ENCODE measurements at places on chromosomes 5 and 9.

DNA sequence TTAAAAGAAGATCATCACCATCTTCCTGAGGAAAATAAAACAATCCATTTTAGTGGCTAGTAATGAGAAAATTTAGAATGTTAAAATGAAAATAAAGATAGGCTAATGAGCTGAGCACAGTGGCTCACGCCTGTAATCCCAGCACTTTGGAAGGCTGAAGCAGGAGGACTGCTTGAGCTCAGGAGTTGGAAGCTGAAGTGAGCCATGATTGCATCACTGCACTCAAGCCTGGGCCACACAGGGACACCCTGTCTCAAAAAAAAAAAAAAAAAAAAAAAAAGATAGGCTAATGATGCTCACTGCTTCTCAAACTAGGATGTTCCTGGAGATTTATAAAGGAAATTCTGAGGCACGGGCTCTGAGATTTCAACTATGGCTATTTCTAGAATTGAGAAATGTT lies 50.3 kb downstream of the CPLANE1 start:
- DNase-seq: no peak

- no peak for DNase-seq
These were observed 96.7 kb upstream of the SMIM23 start for GRCh38 chr5:171688696-171689495.

- DNase-seq: no peak
These were observed 131.3 kb upstream of the ARRDC3 start for GRCh38 chr5:91514400-91514799.

GRCh38 chr9:134809292-134809691 lies 71.3 kb upstream of the FCN2 start:
- no peak for DNase-seq

- peak; percentile 0 for DNase-seq
These were observed 566.8 kb upstream of the CYLC2 start for GRCh38 chr9:102428305-102428704.

DNA sequence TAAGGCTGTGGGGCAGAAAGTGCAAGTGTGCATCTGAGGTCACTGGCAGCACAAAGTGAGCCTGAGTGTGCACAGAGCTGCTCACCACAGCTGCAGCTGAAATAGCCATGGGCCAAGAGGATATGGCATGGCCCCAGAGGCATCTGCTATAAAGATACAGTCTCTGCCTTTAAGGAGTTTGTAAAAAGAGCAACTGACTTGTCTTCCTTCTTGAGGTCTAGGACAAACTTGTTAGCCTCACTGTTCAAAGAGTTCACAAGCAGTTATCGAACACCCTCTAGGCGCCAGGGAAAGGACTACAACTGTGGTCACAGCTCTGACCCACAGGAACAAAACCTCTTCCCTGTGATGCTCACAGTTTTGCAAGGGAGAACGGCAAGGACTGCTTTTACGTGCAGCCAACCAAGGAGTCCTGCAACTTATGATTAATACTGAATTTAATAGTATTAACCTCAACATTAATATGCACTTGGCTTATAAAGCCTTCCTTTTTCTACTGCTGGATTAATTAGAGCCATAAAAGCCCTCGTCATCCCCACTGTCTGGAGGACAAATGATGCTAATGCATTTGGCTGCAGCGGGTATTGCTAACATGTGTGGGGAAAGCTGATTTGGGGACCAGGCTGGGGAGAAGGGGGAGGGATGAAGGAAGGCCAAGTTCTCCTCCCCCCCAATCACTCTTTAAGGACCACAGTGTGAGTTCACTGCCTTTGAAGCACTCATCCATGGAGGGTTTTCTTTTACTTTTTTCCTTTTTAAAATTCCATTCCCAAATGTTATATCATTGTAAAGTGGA lies 189.8 kb upstream of the TRIM32 start:
- DNase-seq: peak; percentile 56

- no peak for DNase-seq
These were observed 26.4 kb downstream of the ZNF366 start for GRCh38 chr5:72480841-72481240.

- no peak for DNase-seq
These were observed 427 bp downstream of the PCYOX1L start for GRCh38 chr5:149358294-149358651.

DNA sequence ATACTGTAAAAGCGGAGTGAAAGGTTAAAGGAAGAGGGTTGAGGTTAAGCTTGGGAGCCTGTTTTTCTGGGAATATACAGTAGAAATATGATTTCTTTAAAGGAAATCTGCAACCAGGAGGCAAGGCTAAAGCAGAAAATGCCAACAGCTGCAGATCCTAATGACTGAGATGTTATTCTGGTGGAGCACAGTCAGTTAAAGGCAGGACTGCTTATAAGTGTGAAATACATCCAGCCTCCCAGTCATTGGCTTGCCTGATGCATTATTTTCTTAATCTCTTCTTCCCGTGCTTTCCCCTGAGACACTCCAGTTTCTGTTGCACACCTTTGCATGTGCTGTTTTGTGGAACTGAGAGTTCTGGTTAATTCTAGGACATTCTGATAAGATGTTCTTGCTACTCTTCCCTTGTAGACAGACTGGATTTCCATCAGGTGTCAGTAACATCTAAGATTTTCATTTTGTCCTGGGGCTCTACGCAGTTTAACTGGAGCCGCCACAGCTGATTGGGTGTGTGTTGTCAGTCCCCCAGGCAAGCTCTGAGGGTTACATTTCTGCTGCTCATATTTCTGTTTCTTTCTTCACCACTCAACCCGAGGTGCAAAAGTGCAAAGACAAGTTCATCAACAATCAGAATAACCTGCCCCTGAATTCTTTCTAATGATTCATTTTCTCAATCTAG lies 44.4 kb downstream of the CAST start:
- no peak for DNase-seq

- DNase-seq: no peak
These were observed 74.5 kb upstream of the WWC1 start for GRCh38 chr5:168216989-168217388.

DNA sequence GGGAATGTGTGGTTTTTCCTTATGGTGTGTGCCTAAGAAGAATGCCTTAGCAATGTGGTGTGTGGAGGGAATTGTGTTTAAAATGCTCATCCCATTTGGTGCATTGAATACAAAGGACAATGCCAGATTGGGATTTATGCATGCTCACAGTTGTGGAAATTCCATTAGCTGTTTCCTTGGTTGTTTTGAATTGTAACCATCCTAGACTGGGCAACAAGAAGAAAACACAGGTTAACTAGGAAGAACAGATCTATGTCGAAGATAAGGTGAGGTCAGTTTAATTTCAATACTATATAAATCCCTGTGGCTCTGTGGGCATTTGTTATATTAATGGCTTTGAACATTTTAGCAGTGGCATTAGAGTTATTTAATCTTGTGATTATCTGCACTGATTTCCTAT lies 266.8 kb downstream of the MAT2B start:
- peak; percentile 48 for DNase-seq

- DNase-seq: peak; percentile 49
These were observed 105.5 kb downstream of the PDE6A start for GRCh38 chr5:149838881-149839739.

- no peak for DNase-seq
These were observed 31.1 kb downstream of the PAEP start for GRCh38 chr9:135592625-135593024.

- no peak for DNase-seq
These were observed 46.4 kb downstream of the BARX1 start for GRCh38 chr9:93908591-93909241.

DNA sequence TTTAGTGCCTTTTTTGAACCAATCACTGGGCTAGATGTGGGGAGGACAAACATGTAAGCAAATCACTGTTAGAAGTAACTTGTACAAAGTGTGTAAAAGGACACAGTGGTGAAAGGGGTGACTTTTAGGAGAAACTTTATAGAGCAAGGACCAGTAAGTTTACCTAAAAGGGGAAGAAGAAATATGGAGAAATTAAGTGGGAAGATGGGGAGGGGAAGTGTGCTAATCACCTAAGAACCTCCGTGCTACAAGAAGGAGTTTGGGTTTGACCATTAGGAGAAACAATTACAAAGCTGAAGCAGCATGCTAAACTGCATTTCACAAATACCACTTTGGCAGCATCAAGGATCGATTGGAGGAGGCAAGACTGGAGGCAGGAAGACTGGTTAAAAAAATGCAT lies 17.3 kb downstream of the ITGA1 start:
- no peak for DNase-seq

DNA sequence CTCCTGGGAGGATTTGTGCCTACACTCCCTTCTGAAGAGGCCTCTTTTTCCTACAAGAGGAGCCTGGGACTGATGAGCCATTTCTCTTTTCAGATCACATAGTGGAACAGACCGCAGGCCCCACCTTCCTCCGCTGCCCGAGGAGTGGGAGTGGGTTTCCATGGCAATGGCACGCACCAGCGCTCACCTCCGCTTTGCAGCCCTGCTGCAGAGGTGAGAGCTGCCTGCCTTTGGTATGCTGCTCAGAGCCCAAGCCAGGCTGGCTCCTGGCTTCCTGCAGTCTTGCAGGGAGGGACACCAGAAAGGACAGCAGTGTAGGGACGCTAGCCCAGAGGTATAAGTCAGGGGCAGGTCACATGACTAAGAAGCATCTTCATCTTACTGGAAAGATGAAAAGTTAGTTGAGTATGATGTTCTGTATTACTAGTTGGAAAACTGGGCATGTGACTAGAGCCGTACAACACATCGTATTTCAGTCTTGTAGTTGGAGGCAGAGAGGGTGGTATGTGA lies 12.4 kb downstream of the PTTG1 start:
- DNase-seq: peak; percentile 12

GRCh38 chr5:157574456-157575380 lies 857 bp downstream of the ADAM19 start:
- peak; percentile 49 for DNase-seq

DNA sequence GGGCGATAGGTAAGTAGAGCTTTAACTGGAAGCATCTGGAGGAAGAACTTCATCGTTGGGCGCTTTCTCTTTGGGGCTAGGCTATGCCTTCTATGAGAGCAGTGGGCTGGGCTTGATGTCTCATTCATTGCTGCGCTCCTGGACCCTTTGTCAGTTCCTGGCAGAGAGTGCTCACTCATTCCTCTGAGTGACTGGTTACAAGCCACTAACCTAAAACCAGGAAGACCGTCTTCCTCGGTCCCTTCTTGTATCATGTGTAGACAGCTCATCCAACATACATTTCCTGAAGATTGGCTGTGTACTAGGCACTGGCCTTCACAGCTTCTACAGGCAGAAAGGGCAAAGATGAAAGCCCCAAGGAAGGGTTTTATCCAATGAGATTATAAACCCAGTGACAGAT lies 6.4 kb downstream of the SWI5 start:
- peak; percentile 72 for DNase-seq

DNA sequence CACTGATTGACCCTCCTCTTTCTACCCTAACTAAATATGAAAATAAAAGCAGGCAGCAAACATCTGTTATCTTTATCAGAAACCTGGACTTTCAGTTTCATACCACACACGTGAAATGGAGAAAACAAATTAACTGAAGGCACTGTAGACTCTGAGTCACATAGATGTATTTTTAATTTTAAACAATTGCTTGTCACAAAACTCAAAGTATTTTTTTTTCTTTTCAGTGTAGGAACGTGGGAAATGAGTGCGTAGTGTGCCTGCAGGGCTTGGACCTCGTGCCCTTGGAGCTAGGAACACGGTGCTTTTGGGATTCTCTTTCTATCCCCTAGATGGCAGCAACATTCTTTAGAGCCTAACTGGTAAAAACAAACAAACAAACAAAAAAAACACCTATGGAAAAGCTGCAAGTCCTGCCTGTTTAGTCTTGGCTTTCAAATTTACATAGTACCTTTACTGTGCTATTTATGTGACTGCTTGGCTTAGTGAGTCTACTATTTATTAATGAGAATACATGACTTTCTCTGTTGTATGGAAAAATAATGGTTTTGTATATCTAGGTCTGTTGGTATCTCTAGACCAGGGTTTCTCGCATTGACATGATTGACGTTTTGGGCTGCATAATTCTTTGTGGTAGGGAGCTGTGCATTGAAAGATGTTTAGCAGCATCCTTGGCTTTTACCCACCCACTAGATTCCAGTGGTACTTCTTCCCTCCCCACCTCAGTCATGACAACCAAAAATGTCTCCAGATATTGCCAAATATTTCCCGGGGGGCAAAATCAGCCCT lies 16.8 kb upstream of the ACTBL2 start:
- DNase-seq: peak; percentile 45

DNA sequence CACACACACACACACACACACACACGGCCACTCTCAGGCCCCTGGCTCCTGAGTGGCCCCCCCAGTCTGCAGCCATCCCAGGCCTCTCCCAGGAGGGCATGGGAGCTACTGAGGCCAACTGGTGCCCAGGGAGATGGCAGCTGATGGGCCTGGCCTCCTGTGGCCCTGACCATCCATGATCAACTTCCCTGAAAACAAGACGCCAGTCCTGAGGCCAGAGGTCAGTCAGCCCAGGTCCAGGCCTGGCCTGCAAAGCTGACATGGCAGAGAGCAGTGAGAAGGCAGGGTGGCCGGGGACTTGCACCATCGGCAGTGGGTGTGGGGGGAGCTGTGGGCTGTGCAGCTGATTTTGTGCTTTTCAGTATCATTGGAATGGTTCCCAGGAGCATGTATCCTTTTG lies 47.0 kb downstream of the SARDH start:
- no peak for DNase-seq

DNA sequence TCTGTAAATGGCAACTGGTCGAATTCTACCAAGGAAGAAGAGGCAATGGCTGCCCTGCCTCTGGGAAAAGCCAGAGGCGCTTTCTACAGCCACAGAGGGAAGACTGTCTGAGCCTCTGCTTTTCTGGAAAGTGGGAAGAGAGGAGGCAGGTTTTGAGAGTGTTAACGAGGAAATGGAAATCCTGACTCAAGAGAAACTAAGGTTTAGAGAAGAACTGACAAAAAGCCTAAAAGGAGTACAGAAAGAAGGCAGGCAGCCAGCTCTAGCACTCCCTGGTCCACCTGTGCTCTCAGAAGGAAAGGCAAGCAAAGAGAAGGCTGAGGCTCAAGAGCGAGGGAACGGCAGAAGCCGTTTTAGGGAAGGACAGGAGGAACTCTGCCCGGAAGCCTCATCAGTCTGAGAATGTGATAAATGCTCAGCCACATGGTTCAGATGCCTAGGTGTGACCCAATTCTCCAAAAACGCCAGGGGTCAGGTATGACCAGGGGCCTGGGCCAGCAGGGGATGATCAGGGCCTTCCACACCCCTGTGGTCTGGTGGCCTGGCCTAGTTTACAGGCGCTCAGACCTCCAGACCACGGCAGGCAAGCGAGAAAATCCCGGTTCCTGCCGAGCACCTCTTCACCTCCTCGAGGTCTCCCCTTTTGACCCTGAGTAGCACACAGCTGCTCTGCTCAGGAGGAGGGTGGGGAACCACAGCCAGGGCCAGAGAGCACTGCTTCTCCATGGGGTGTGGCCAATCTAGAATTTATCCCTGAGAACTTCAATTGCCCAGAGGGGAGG lies 79.9 kb upstream of the FBXW11 start:
- no peak for DNase-seq

Measured in fibroblast of upper back skin (primary cell).